ENCODE measurements at places on chromosomes 6 and 20. TPM values are rescaled to one million over a fixed set of nuclear protein-coding genes. Genes with fewer than 3 reads are reported as not detected.

Gene CDH26
- total RNA-seq: not detected

Gene TNF
- 5.7 TPM for total RNA-seq

Gene FAM83C
- total RNA-seq: not detected

Gene ELOVL2
- under 0.01 TPM for total RNA-seq

Gene OR12D3
- not detected for total RNA-seq

Gene DSTN
- total RNA-seq: 237 TPM

Gene ZKSCAN4
- total RNA-seq: 5.2 TPM
